ENCODE measurements at places on chromosomes 3 and 15.

DNA sequence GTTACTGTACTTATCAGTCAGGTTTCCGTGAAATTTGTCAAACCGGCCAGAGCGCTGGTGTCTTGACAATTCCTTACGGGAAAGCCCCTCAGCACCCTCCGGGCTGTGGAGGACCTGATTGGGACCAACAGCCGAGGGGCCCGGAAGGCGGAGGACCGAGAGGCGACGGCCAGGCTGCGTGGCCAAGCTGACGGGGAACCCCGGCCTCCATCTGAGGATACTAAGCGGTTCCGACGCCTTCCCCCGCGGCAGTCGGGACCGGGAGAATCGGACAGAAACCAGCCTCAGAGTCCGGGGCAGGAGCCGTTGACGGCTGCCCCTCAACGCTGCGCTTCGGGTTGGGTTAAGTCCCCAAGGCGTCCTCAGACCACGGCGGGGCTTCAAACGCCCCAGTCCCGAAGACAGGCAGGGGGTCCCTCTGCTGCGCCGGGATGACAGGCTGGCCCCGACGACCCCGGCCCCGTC is 499 bp downstream of the ALDH1A2 start:
- peak overlapping the region; percentile 54 for H3K4me3 ChIP-seq
- H3K4me1 ChIP-seq = peaks cover 13% of the 10 kb centered on the region
- H3K36me3 ChIP-seq = no peaks in the 10 kb centered on the region
- H3K27me3 ChIP-seq = peaks cover 35% of the 10 kb centered on the region
- no peak for DNase-seq

GRCh38 chr15:52180196-52180835 is 10.9 kb downstream of the GNB5 start:
- peaks cover 20% of the 10 kb centered on the region for H3K4me1 ChIP-seq
- H3K27ac ChIP-seq = peak overlapping the region; percentile 97
- peak; percentile 34 for DNase-seq
- H3K27me3 ChIP-seq = no peaks in the 10 kb centered on the region

DNA sequence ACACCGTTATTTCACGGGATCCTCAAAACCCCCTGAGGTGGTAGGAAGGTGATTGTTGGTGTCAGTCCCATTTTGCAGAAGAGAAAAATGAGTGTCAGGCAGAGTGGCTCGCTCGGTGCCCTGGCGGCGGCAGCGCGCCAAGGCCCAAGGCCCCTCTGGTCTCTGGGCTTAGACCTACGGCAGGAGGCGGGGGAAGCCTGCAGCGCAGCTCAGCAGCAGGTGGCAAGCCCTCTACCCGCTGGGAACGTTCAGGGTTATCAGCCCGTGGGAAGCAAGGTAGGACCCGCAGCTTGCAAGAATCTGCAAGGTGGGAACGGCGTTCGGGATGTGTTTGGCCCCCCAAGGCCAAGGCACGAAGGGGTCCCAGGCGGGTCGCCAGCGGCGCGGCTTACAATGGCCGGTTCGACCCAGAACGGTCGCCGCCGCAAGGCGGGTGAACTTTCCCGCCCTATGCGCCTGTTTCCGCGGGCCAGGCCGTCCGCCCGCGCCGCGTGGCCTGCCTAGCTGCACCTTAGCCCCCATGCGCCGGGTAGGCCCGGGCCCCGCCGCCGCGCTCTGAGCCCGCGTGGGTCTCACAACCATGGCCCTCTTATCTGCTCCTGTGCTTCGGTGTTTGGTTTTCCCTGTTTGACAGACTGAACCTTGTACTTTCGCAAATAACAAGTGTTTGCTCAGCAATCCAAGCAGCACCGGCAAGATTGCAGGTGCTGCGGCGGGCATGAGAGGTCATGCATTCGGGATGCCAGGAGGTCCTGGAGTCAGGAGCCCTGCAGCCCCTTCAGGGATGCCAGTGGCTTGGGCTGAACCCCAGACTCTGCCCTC is 39.7 kb downstream of the CCNL1 start:
- no peaks in the 10 kb centered on the region for H3K36me3 ChIP-seq
- no peak overlapping the region for H3K27ac ChIP-seq
- DNase-seq = no peak
- peaks cover 3% of the 10 kb centered on the region for H3K4me1 ChIP-seq
- H3K4me3 ChIP-seq = no peak overlapping the region

DNA sequence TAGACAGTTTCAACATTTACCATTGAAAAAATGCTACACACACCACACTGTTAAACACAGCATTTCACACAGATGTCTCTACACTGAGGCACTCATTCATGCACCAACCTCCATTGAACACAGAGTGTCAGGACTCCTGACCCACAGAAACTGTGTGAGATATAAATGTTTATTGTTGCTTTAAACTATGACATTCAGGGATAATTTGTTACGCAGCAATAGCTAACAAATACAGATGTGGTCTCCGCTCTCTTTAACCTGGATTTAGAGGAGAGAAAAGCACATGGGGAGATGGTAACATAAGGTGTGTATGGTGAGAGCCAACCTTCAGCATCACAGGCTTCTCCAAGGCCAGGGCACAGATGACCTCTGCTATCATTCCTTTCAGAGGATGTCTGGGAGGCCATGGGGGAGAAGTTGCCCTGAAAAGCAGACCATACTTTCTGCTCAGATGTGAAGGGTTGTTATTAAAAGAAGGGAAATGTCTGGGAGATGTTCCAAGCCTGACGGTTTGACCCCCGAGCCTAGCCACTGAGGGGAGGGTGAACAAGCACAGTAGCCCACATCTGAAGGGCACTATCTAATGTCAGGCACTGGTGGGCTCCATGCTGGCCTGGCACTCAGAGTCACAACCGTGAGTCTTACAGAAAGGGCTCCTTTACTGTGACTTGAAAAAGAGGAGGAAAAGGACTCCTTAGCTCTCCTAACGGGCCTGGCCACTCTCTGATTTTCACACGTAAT is 284.5 kb upstream of the TLE3 start:
- H3K4me1 ChIP-seq = no peaks in the 10 kb centered on the region
- no peaks in the 10 kb centered on the region for H3K27me3 ChIP-seq
- H3K4me3 ChIP-seq = no peak overlapping the region
- no peak overlapping the region for H3K27ac ChIP-seq

GRCh38 chr3:5036858-5037257 is 57.6 kb downstream of the BHLHE40 start:
- no peaks in the 10 kb centered on the region for H3K27me3 ChIP-seq
- no peak overlapping the region for H3K27ac ChIP-seq
- no peaks in the 10 kb centered on the region for H3K36me3 ChIP-seq
- no peak for DNase-seq

GRCh38 chr3:169998668-169999131 is 32.1 kb downstream of the SEC62 start:
- peaks cover 10% of the 10 kb centered on the region for H3K36me3 ChIP-seq
- no peaks in the 10 kb centered on the region for H3K27me3 ChIP-seq
- H3K27ac ChIP-seq = no peak overlapping the region
- H3K4me3 ChIP-seq = no peak overlapping the region

Data from effector memory CD4-positive, alpha-beta T cell (primary cell).